Inflammatory macrophage treated with lipopolysaccharide for 4 hours (primary cell): ENCODE measurements at places on chromosomes 2 and 18.

- no peak for DNase-seq
Observed at GRCh38 chr2:17271416-17271815, 246.8 kb downstream of the RAD51AP2 start.

DNA sequence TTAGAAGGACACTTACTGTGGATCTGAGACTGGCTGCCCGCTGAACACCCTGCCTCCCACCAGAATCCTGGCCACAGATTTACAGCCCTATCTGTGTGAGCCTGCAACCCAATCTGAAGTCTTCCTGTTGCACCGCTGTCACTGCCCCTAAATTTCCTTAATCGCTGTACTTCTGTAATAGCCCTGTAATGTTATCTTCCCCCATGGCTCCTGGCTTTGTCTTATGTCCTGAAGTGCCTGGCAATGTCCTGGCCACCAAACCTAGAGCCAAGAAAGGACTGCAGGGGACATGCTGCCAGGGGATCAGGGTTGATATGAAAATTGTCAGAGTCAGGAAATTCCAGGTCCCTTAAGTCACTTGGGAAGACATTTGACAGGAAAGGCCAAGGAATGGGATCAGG is 52.7 kb downstream of the FHOD3 start:
- no peak for DNase-seq

GRCh38 chr18:63266888-63267790 is 52.4 kb downstream of the BCL2 start:
- peak; percentile 49 for DNase-seq

- DNase-seq = no peak
Observed at GRCh38 chr18:69557282-69557681, 156.6 kb downstream of the DOK6 start.
